ENCODE measurements at places on chromosomes 5 and 9.
A peak's percentile ranks its signal among the peaks of the same experiment; 100 is the strongest.

GRCh38 chr9:127014216-127014909 lies 99.8 kb downstream of the RALGPS1 start:
- DNase-seq: no peak

DNA sequence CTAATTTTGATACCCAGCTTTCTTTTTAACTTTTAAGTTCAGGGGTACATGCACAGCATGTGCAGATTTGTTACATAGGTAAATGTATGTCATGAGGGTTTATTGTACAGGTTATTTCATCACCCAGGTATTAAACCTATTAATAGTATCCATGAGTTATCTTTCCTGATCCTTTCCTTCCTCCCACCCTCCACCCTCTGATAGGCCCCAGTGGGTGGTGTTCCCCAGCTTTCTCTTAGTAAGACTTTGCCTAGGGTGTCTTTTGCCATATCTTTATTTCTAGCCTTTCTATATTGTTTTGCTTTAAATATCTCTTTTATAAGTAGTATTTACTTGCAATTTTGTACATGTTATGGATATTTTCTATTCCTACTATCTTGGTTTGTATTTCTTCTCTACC lies 243.7 kb downstream of the SGCD start:
- no peak for DNase-seq

DNA sequence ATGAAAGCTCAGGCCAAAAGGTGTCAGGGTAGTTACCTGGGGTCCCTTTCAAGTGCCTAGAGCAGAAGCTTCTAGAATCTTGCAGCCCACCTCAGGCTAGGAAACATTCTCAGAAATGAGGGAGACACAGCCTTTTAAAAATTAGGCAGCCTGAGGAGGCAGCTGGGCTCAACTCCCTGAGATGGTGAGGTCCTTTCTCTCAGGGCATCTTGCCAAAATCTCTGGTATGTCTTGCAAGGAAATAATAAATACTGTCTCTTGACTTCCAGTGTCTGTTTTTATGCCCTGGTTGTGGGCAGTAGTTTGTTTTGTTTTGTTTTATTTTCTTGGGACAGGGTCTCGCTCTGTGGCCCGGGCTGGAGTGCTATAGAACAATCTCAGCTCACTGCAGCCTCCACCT lies 100.9 kb upstream of the APC start:
- DNase-seq: no peak

GRCh38 chr9:90009447-90009846 lies 404.6 kb downstream of the GADD45G start:
- peak; percentile 50 for DNase-seq
